ENCODE measurements at places on chromosomes 11 and 22. TPM values are rescaled to one million over a fixed set of nuclear protein-coding genes. Genes with fewer than 3 reads are reported as not detected.

The OR4C11 gene
- not detected for total RNA-seq

The FAM83F gene
- total RNA-seq, result 0.63 TPM

The AMOTL1 gene
- 52.3 TPM for total RNA-seq

The TSPAN32 gene
- not detected for total RNA-seq

The BACE1 gene
- total RNA-seq, result 39.1 TPM

The FHIP1B gene
- 35.7 TPM for total RNA-seq

The MRGPRX3 gene
- total RNA-seq, result not detected

The ANO9 gene
- total RNA-seq, result not detected

The C11orf87 gene
- 25.4 TPM for total RNA-seq

The OR5P2 gene
- total RNA-seq, result not detected

The TRIM22 gene
- 20.7 TPM for total RNA-seq

The CCDC34 gene
- total RNA-seq, result 10.0 TPM

The VSIG10L2 gene
- not detected for total RNA-seq

The TMEM25 gene
- 83.3 TPM for total RNA-seq
